ENCODE measurements at places on chromosomes 1 and 21. TPM values are rescaled to one million over a fixed set of nuclear protein-coding genes. Genes with fewer than 3 reads are reported as not detected.

GRCh38 chr1:223001653-223002634 is 141.1 kb downstream of the TLR5 start:
- H3K27ac ChIP-seq, result no peak overlapping the region
- no peak for DNase-seq
- H3K4me1 ChIP-seq, result peaks cover 3% of the 10 kb centered on the region
- peaks cover 26% of the 10 kb centered on the region for H3K36me3 ChIP-seq

- peaks cover 30% of the 10 kb centered on the region for H3K4me1 ChIP-seq
- H3K4me3 ChIP-seq, result no peak overlapping the region
These were observed 38.4 kb upstream of the CD101 start for GRCh38 chr1:116962987-116963639.

DNA sequence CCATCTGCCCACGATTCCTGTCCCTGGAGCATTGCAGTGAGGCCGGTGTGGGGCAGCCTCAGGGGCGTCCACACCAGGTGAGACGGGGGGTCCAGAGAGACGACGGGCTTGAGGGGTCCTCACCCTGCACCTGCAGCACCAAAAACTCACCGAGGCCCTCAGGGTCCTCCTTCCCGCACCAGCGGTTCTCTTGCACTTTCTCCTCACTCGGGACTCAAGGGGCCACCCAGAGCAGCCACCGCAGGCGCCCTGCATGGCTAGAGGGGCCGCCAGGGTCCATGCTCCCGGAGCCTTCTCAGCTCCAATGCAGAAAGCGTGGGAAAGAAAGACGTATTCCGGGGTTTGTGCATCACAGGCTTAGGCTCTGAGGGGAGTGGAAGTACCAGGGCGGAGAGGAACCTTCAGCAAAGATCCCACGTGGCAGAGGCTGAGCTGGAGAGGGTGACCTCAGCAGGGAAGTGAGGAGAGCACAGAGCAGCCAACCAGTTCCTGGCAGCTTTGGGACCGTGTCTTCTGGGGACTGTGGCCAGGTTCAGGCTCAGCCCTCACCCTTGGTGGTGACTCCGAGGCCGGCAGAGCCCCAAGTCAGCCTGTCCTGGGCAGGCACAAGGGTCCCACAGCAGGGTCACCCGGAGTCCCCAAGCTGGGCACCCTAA is 19.5 kb upstream of the COL6A2 start:
- no peak overlapping the region for H3K4me3 ChIP-seq
- H3K36me3 ChIP-seq, result no peaks in the 10 kb centered on the region
- peaks cover 36% of the 10 kb centered on the region for H3K4me1 ChIP-seq
- DNase-seq, result peak; percentile 91
- no peak overlapping the region for H3K27ac ChIP-seq

Gene ZNF691
- total RNA-seq, result 10.0 TPM

Gene S100A12
- not detected for total RNA-seq

DNA sequence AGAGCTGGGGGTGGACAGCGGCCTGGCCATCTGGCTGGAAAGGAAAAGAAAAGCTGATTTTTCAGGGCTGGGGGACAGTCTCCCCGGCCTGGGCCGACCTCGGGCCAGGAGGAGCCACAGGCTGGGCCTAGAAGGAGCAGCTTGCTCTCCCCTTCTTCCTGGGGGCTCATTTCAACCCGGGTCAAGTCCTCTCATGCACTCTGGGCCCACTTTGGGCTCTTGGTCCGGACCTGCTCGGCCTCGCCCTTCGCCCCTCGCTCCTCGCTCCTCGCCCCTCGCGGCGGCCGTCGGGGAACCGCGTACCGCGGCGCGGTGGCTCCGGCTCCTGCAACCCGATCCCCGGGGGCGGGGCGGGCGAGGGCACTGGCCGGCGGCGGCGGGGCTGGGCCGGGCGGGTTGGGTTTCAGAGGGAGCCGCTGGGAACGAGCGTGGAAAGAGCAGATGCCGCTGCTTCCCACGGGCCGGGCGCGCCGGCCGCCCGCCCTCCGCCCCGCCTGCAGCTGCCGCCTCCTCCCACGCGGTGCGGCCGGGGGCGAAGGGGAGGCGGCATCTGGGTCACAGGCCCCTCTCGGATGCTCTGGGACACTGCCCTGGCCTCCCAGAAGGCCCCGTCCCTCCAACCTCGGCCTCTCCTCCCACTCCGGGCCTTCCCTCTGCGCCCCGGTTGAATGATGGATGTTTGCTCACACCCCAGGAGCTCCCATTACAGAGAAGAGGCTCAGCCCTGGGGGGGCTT is 6.6 kb downstream of the HEYL start:
- H3K4me1 ChIP-seq, result peaks cover 14% of the 10 kb centered on the region
- peak overlapping the region; percentile 51 for H3K4me3 ChIP-seq
- H3K36me3 ChIP-seq, result no peaks in the 10 kb centered on the region
- DNase-seq, result no peak
- H3K27ac ChIP-seq, result peak overlapping the region; percentile 58
- no peaks in the 10 kb centered on the region for H3K27me3 ChIP-seq

Gene NPR1
- 67.1 TPM for total RNA-seq

Gene TRIM67
- 0.13 TPM for total RNA-seq

Gene DENND4B
- total RNA-seq, result 22.5 TPM

GRCh38 chr1:206445116-206445515 is 25.2 kb upstream of the IKBKE start:
- peaks cover 83% of the 10 kb centered on the region for H3K36me3 ChIP-seq
- peak overlapping the region; percentile 49 for H3K27ac ChIP-seq
- no peak for DNase-seq

Gene ADAMTS4
- total RNA-seq, result 2.5 TPM

- no peak overlapping the region for H3K4me3 ChIP-seq
- no peaks in the 10 kb centered on the region for H3K27me3 ChIP-seq
- no peaks in the 10 kb centered on the region for H3K4me1 ChIP-seq
- DNase-seq, result no peak
- H3K36me3 ChIP-seq, result no peaks in the 10 kb centered on the region
These were observed 45.0 kb upstream of the KIRREL1 start for GRCh38 chr1:157948312-157949073.

Gene EXOC8
- total RNA-seq, result 14.5 TPM

Gene SRGAP2B
- total RNA-seq, result 24.9 TPM

- no peak for DNase-seq
- H3K27ac ChIP-seq, result no peak overlapping the region
- no peak overlapping the region for H3K4me3 ChIP-seq
- no peaks in the 10 kb centered on the region for H3K36me3 ChIP-seq
These were observed 225.5 kb upstream of the SAMSN1 start for GRCh38 chr21:14771593-14771992.

DNA sequence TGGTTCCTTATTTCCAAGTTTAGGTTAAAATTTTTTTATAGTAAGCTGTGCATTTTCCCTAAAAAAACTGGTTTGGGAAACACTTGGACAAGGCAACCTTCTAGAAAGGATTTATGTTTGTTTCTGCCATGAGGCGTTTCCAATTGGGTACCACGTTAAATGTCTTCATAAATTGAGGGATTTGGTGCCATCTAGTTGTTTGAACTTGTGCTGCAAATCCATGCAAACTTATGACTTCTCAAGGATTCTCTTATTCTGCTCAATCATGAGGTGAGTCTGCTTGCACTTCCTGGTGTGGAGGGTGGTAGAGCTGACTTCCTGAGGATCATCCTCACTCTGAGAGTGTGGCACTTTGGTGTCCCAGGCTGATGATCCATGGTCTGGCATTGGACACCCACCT is 123.3 kb downstream of the PCNX2 start:
- H3K27me3 ChIP-seq, result no peaks in the 10 kb centered on the region
- H3K4me3 ChIP-seq, result no peak overlapping the region
- no peaks in the 10 kb centered on the region for H3K4me1 ChIP-seq
- no peaks in the 10 kb centered on the region for H3K36me3 ChIP-seq

- H3K27me3 ChIP-seq, result no peaks in the 10 kb centered on the region
- no peaks in the 10 kb centered on the region for H3K4me1 ChIP-seq
- no peak overlapping the region for H3K27ac ChIP-seq
- peaks cover 42% of the 10 kb centered on the region for H3K36me3 ChIP-seq
- no peak overlapping the region for H3K4me3 ChIP-seq
These were observed 29.2 kb upstream of the KIF1B start for GRCh38 chr1:10181154-10181553.

GRCh38 chr1:25621876-25622275 is 5.3 kb downstream of the MAN1C1 start:
- DNase-seq, result peak; percentile 80
- no peaks in the 10 kb centered on the region for H3K36me3 ChIP-seq
- H3K27me3 ChIP-seq, result no peaks in the 10 kb centered on the region
- peaks cover 67% of the 10 kb centered on the region for H3K4me1 ChIP-seq
- no peak overlapping the region for H3K27ac ChIP-seq

GRCh38 chr1:86741947-86742572 is 37.7 kb downstream of the SH3GLB1 start:
- no peak overlapping the region for H3K4me3 ChIP-seq
- H3K27ac ChIP-seq, result no peak overlapping the region
- H3K4me1 ChIP-seq, result peaks cover 9% of the 10 kb centered on the region
- no peaks in the 10 kb centered on the region for H3K27me3 ChIP-seq
- DNase-seq, result no peak

DNA sequence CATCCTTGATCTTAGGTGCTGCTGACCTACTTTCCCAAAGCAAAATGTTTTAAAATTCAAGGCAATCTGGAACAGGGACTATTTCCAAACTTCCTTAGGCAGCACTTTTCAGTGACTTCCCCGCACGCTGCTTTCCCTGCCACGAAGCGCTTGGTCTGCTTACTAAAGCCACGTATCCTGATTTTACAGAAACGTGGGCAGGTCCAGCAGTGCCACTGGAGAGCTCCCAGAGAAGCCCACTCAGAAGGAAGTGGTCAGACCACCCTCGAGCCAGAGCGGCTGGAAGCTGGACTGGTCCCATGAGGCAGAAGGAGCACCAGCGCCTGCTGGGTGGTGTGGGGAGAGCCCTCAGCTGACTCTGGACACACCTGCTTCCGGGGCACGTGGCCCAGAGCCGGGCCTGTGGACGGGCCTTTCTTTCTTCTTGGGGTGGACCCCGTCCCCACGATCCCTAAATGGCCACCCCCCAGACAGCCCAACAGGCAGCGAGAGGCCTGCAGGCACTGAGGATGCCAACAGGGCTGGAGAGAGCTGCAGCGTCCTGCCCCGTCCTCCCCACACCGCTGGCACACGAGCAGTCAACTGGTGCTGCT is 23.2 kb downstream of the PTTG1IP start:
- H3K4me3 ChIP-seq, result no peak overlapping the region
- no peak overlapping the region for H3K27ac ChIP-seq
- DNase-seq, result no peak
- H3K36me3 ChIP-seq, result peaks cover 64% of the 10 kb centered on the region
- peaks cover 41% of the 10 kb centered on the region for H3K4me1 ChIP-seq

DNA sequence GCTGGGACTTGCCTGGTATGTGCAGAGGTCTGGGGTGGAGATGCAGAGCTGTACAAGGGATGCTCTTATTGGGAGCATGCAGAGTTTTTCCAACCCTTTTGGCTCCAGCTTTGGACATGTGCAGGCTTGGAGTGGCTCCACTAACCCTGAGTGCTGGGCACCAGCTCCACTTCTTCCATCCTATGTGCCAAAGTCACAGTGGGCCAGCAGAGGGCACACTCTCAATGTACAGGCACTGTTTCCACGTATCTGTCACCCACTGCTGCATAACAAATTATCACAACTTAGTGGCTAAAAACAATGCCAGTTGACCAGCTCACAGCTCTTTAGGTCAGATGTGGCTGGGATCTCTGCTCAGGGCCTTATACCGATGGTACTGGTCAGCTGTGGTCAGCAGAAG is 631.8 kb downstream of the AJAP1 start:
- no peak overlapping the region for H3K27ac ChIP-seq
- H3K27me3 ChIP-seq, result no peaks in the 10 kb centered on the region
- DNase-seq, result no peak
- H3K36me3 ChIP-seq, result no peaks in the 10 kb centered on the region
- no peaks in the 10 kb centered on the region for H3K4me1 ChIP-seq

DNA sequence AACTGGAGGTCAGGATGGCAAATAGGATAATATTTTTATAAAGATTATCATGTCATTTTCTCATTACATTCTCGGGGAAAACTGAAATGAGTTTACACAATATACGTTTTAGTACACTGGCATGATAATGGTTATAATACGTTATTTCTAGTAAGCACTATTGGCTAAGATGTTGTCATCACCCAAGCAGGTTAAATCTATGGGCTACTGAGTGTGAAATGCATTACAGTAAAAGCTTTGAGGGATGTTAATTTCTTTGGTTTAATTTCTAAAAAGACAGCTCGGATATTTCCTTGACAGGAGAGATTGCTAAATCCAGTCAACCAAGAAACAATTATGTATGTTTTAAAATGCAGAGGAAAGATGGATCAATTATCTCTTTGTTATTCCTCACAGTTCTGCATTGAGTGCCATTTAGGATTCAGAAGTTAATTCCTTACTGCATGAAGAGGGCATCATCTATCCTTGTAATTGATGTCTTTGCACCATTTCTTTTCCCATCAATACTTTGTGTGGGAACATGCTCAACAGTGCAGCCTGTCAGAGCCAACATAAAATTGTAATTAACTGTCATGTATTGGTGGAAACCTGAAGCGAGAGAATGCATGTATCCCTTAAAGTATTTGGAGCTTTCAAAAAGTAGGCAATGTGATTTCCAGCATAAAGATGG is 222.4 kb upstream of the ZP4 start:
- no peaks in the 10 kb centered on the region for H3K36me3 ChIP-seq
- peaks cover under 1% of the 10 kb centered on the region for H3K4me1 ChIP-seq
- H3K27me3 ChIP-seq, result no peaks in the 10 kb centered on the region
- H3K27ac ChIP-seq, result no peak overlapping the region
- no peak for DNase-seq

Gene MYCBP
- 17.4 TPM for total RNA-seq

GRCh38 chr1:228455715-228456114 is 31.5 kb upstream of the RNF187 start:
- peaks cover 32% of the 10 kb centered on the region for H3K4me1 ChIP-seq
- no peaks in the 10 kb centered on the region for H3K36me3 ChIP-seq
- H3K4me3 ChIP-seq, result no peak overlapping the region

DNA sequence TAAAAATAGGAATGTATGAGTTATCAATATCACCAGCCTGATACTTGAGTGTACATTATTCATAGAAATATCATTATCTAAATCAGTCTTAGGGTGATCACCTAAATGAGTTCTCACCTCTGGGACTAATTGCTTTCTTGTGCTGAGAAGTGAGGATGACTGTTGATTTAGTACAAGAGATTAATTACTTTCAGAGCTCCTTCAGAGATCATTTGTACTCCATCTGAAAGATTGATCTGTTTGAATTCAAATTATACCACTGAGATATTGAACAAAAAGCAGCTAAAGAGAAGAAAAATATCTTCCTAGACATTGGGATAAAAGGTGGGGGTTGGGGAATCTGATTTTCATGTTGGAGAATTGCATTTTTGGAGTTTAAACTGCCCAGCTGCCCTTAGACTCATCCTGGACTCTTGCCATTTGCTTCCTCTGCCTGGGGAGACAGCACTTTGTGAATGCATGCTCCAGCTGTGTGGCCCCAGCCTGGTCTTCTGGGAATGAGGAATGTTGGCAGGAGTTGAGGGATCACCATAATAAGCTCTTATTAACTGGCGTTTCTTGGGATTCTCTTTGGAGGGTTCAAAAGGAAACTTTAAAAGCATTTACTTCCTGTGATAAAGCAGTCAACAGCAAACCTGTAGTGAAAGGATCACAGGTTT is 19.7 kb upstream of the PGBD2 start:
- no peak for DNase-seq
- H3K36me3 ChIP-seq, result no peaks in the 10 kb centered on the region

Gene NCAM2
- 5.1 TPM for total RNA-seq

Measured in esophagus muscularis mucosa (tissue), 4 donors.